ENCODE measurements at places on chromosomes 3 and 15.

DNA sequence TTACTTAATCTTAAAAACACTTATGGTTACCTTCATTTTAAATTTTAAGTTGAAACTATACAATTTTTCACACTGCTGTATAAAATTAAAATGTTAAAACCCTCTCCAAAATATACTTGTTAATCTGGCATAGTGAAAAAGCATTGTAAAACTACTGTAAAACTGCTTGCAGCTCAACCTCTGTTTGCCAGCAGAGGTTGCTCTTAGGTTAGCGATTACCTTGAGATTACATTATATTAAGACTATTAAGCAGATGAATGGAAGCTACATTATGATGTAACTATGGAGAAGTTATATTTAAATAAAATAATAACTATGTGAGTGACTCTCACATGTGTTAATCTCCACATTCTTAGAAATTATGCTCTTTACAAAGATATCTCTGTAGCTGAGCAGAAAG lies 143.6 kb upstream of the SLITRK3 start:
- no peak for DNase-seq

DNA sequence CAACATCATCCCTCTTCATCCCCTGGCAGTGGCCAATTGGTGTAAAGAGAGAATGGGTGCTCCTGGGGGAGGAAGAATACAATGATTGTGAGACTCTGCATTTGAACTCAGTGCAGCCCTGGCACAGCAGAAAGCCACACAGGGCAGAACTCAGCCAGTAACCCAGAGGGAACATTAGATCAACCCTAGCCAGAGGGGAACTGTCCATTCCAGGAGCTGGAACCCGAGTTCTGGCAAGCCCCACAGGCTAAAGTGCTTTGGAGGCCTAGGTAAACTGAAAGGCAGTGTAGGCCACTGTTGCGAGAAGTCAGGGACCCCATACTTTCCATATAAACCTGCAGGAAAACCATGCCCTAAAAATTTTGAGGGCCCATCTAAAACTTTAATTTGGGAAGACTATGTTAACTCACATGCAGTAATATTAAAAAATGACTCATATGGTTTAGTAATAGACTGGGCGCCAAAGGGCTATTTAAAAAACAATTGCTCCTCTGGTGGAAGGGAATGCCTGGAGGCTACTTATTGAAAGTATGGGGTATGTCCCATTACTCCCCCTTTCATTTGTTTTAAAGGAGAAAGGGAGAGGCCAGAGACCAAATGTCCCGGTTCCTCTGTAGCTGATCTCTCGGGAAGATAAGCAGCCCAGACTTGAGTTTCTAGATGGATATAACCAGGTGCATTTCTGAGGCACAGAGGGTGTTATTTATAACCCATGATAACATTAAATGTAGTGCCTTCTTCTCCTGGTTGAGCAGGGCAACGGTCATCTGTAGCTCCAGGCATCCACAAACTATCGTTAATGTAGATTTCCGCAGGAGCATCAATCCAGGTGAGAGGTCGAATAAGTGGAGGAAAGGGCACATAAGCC lies 5.8 kb upstream of the RAD51 start:
- no peak for DNase-seq

DNA sequence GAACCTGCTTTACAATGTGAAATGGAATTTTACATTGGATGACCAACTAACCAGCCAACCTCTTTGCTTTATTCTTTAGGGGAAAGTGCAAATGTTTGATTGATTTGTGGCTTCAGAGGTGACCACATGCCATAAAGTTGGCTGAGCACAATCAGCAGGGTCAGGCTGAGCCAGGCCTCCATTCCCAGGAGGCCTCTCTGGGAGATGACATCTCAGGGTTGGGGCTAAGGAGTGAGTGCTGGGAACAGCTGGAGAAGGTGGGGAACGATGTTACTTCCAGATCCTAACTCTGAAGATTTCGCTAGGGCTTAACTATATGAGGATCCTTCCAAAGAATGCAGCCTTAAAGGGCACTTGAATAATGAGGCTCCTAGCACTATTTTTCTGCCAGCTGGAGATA lies 131.7 kb downstream of the ATP10A start:
- no peak for DNase-seq

- no peak for DNase-seq
Measured at GRCh38 chr3:41448396-41448795, 249.1 kb downstream of the CTNNB1 start.

All from left hindlimb (tissue), 1 donor.